Stimulated activated CD8-positive, alpha-beta memory T cell treated with anti-CD3 and anti-CD28 coated beads, Interleukin-7, amount 100 ng/mL, for 24 hours (primary cell): ENCODE measurements at places on chromosomes 16 and 17.
A peak's percentile ranks its signal among the peaks of the same experiment; 100 is the strongest.

DNA sequence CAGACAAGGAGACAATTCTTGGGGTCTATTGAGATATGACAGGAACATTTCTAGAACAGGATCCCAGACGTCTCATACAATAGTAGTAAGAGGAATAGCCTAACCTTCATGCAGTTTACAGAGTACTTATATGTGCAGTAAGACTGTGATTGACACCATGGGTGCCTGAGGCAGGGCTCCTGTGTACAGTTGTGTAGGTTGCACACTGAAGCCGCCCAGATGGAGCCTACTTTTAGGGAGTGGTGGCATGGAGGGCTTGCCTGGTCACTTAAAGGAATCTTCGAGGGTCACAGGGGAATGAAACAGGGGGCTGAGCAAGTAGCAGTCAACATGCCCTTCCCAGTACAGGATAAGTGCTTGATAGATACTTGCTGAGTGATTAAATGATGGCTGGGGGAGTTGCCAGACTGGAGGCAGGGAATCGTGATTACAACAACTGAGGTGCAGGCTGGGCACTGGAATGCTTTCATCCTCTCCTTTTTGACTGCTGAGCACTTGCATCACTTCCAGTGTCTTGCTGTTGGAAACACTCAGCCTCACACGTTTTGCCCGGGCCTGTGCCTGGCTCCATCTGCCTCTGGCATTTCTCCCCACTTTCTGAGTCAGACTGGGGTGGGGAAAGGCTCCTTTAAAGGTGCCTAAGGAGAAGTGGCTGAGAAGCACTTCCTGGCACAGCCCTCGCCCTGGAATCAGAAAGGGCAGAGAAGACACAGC is 71.0 kb downstream of the COPRS start:
- no peak for DNase-seq

- DNase-seq: peak; percentile 69
Measured at GRCh38 chr17:77400445-77400870, 259.7 kb downstream of the SEC14L1 start.

- DNase-seq: no peak
Measured at GRCh38 chr17:19727501-19728078, 11.2 kb upstream of the SLC47A2 start.

DNA sequence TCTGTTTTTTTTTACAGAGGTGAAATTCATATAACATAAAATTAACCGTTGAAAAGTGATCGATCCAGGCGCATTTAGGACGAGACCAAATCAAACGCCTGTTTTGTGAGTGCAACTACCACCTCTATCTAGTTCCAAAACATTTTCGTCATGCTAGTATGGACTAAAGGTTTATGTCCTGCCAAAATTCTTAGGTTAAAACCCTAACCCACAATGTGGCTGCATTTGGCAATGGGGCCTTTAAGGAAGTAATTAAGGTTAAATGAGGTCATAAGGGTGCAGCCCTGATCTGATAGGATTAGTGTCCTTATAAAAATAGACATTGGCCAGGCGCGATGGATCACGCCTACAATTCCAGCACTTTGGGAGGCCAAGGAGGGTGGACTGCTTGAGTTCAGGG is 32.8 kb upstream of the RCVRN start:
- DNase-seq: no peak

DNA sequence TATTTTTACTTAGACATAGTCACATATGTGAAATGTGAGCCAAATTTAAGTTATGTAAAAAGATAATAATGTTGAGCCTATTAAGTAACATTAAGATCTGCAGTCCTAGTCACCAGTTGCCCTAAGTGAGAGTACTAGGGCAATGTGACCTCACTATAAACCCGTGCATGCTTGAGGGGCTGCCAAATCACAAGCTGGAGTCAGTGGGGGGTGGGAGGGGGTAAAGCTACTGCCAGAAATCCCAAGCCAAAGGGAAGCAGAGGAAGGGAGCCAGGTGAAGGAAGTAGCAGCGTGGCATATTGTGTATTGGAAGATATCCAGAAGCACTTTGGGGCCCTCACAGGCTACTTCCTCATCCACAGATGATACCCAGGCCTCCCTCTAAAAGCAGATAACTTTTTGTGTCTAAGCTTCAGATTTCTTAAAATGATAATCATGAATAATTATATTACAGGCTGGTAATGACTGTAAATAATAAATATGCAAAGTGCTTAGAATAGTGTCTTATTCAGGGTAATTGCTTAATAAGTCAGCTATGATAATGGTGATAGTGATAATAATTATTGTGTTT is 134.1 kb downstream of the CA10 start:
- no peak for DNase-seq

DNA sequence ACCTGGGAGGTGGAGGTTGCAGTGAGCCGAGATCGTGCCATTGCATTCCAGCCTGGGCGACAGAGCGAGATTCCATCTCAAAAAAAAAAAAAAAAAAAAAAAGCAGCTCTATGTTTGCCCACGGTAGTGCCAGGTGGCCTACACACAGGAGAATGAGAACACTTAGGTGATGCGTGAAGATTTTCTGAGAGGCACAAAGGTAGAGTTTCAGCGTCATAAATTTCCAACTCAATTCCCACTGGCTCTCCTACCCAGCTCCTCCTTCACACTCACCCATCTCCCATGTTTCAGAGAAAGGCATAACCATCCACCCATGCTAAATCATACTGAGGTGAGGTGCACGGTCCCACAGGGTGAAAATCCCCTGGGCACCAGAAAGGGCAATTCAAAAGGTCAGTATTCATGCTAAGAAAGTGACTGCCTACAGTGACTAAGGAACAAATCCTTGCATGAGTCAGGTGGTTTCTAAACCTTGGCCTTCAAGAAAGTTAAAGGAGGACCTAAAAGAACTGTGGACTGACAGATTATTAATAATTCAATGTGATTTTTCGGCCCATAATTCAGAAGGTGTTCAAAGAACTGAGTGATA is 4.8 kb downstream of the DCAKD start:
- no peak for DNase-seq

- no peak for DNase-seq
Measured at GRCh38 chr17:13475574-13476223, 126.0 kb downstream of the HS3ST3A1 start.

- DNase-seq: no peak
Measured at GRCh38 chr17:8436844-8437171, 1.1 kb downstream of the NDEL1 start.

DNA sequence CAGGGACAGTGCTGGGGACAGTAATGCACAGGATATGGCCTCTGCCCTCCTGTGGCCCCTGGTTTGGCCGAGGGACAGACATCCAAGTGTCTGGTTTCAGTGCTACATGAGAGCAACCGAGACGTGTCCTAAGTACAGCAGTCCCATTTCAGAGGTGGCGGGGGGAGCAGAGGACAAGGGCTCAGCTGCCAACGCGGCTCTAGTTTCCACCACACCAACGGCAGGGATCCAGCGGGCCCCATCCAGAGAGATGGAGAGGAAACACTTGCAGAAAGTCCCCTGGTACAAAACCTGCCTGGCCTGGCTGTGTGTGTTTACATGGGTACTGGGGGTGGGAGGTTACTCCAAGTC is 125.8 kb upstream of the SMURF2 start:
- no peak for DNase-seq

DNA sequence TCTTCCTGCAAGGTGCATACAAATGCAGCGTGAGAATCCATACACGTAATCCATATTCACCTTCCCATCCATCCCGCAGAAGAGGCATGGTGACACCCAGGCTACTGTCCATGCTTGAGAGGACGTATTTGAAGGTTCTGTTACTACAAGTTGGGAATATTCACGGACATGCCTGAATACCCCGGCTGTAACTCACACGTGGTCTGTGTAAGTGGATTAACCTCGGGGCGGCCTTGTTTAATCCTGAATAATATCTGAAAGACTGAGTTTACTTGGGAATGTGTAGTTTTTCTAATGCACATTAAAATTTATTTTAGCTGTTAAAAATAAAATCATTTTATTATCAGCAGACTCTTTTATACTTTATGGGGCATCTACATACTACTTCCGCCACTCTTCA is 13.1 kb downstream of the CPSF4L start:
- no peak for DNase-seq

- no peak for DNase-seq
Measured at GRCh38 chr16:58670177-58670576, 14.4 kb downstream of the SLC38A7 start.

DNA sequence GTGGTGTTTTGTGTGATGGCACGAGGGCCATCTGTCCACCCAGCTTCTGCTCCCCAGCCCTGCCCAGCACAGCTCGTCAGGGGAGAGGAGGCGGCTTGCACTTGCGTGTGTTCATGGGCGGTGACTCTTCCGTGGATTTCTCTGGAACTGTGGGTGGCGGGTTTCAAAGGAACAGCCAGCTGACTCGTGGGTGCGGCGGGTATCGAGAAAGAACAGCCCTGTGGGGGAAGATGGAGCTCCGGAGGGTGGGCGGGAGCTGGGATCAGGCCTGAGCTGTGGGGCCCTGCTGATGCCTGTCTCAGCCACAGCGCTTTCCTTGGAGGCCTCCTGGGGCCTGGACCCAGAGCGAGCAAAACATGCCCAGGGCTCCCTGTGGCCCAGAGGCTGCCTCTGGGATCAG is 13.2 kb downstream of the NAGPA start:
- DNase-seq: no peak

GRCh38 chr17:9987779-9988585 is 82.9 kb upstream of the RCVRN start:
- no peak for DNase-seq

DNA sequence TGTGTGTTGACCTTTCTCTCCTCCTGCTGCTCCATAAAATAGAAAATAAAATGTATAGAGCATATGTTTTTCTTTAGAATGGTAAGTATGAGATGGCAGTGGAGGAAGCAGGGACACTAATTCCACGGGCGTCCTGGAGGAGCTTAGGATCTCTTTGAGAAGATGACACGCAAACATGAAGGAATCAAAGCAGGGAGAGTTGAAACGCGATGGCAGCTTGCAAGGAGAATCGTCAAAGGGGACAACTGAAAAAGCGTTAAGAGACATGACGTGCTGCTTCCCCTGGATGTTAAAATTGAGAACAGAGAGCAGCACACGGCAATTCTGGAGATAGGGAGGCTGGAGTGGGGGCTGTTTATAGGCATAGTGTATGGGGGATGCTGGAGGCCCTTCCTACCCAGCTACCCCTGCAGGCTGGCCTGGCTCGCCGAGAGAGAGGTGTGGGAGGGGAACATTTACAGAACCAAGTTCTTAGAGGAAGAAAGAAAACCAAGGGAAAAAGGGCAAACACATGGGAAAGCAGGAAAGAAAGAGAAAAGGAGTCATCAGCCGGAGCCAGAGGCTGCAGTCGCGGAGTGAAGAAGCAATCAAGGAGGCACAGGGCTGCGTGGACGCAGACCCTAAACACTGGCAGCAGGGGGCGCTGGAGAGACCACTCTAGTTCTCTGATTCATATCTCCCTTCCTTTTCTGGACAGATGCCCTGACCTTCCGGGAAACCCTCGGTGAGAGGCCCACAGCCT is 55.8 kb downstream of the MYH13 start:
- DNase-seq: no peak

- no peak for DNase-seq
Measured at GRCh38 chr17:1582374-1582773, 19.8 kb upstream of the PITPNA start.

GRCh38 chr17:78133971-78134898 is 3.7 kb downstream of the TMC8 start:
- DNase-seq: no peak

DNA sequence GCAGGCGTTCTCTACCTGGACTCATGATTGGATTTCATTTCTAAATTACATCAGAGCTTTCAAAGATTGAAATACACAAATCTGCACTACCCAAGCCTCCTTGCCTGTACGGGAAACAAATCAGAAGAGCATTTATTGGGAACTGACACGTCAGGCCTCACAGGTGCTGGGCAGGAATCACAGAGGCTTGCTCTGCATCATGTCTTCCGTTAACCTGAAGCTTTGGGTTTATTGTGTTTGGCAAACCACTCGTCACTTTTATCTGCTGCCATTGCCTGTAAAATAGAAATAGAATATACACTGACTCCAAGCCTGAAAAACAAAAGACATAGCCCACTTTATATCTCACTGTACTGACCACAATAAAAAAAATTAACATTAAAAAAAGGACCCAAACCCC is 7.9 kb upstream of the GEMIN4 start:
- DNase-seq: no peak

DNA sequence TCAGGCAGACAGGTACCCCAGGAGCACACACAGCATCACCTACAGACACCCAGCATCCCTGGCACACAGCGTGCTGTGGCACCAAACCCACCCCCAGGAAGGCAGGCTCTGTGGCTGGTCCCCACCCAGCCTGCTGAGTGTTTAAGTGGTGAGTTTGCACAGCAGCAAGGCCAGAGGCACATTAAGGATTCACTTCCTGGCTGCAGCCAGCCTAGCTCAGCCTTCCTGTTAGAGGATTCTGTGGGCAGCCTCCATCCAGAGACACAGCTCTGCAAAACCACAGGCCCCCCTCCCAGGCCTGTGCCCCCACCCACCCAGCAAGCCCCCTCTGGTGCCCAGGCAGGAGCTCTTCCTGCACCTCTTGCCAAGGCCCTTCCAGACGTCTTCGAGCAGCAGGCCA is 36.1 kb upstream of the PHB1 start:
- no peak for DNase-seq

DNA sequence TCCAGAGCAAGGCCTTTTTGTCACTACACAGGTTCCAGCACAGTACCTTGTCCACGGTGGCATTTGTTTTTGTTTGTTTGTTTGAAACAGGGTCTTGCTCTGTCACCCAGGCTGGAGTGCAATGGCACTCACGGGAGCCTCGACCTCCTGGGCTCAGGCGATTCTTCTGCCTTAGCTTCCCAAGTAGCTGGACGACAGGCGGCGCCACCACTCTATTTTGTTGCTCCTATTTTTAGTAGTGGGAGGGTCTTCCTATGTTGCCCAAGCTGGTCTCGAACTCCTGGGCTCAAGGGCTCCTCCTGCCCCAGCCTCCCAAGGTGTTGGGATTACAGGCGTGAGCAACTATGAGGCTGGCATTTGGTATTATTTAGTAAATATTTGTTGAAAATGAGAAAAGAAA is 10.3 kb downstream of the MRC2 start:
- no peak for DNase-seq

- no peak for DNase-seq
Measured at GRCh38 chr16:15708096-15708495, 58.1 kb downstream of the NDE1 start.

- DNase-seq: no peak
Measured at GRCh38 chr17:51572115-51572514, 311.8 kb downstream of the UTP18 start.

DNA sequence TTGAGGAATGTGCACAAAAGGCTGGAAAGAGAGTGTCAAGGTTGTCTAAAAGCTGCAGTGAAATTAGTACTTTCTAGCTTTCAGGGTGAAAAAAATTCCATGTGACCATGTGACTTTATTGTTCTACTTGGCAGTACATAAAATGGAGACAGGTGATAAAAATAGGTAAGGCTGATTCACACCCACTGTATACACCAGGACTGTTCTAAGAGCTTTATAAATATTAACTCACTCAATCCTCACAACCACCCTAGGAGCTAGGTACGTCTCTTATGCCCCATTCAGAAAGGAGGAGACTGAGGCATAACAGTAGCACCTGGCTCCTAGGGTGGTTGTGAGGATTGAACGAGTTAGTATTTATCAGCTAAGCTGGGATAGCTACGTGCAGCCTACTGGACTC is 28.2 kb upstream of the DNAH17 start:
- no peak for DNase-seq

GRCh38 chr16:79053577-79053976 is 547.0 kb downstream of the MAF start:
- no peak for DNase-seq

- DNase-seq: no peak
Measured at GRCh38 chr17:68351395-68351794, 60.1 kb downstream of the ARSG start.

- no peak for DNase-seq
Measured at GRCh38 chr17:81323411-81323868, 28.3 kb upstream of the SLC38A10 start.

- DNase-seq: no peak
Measured at GRCh38 chr16:11098601-11099390, 154.4 kb downstream of the CLEC16A start.
